ENCODE measurements at places on chromosomes 3 and 15.

DNA sequence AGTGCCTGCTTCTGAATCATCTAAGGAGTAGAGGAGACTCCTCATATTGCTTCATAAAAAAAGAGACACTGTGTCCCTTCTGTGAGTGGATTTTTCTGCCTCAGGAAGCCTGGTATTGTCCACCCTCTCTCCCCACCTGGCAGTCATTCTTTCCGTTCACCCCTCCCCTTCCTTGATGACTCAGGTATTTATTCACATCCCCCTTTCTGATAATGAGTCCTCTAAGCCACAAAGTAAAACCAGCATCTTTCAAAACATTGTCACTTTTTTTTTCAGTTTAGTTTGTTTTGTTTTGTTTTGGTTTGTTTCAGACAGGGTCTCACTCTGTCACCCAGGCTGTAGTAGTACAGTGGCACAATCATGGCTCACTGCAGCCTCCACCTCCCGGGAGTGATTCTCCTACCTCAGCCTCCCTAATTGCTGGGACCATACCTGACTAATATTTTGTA lies 65.2 kb upstream of the UBE2E1 start:
- H3K27me3 ChIP-seq, result no peaks in the 10 kb centered on the region
- H3K4me1 ChIP-seq, result peaks cover 22% of the 10 kb centered on the region
- H3K36me3 ChIP-seq, result no peaks in the 10 kb centered on the region
- H3K27ac ChIP-seq, result peak overlapping the region; percentile 71
- no peak overlapping the region for H3K4me3 ChIP-seq

- no peaks in the 10 kb centered on the region for H3K27me3 ChIP-seq
- DNase-seq, result no peak
- H3K4me3 ChIP-seq, result peak overlapping the region; percentile 25
- no peaks in the 10 kb centered on the region for H3K36me3 ChIP-seq
- H3K27ac ChIP-seq, result peak overlapping the region; percentile 86
Measured at GRCh38 chr15:58951388-58952007, 18.0 kb upstream of the SLTM start.

GRCh38 chr15:97171556-97171955 lies 788.9 kb upstream of the ARRDC4 start:
- H3K27ac ChIP-seq, result no peak overlapping the region
- no peaks in the 10 kb centered on the region for H3K4me1 ChIP-seq
- no peak overlapping the region for H3K4me3 ChIP-seq

GRCh38 chr3:51123531-51123930 lies 261.6 kb upstream of the MANF start:
- H3K36me3 ChIP-seq, result no peaks in the 10 kb centered on the region
- no peaks in the 10 kb centered on the region for H3K4me1 ChIP-seq
- no peak for DNase-seq
- no peak overlapping the region for H3K27ac ChIP-seq

DNA sequence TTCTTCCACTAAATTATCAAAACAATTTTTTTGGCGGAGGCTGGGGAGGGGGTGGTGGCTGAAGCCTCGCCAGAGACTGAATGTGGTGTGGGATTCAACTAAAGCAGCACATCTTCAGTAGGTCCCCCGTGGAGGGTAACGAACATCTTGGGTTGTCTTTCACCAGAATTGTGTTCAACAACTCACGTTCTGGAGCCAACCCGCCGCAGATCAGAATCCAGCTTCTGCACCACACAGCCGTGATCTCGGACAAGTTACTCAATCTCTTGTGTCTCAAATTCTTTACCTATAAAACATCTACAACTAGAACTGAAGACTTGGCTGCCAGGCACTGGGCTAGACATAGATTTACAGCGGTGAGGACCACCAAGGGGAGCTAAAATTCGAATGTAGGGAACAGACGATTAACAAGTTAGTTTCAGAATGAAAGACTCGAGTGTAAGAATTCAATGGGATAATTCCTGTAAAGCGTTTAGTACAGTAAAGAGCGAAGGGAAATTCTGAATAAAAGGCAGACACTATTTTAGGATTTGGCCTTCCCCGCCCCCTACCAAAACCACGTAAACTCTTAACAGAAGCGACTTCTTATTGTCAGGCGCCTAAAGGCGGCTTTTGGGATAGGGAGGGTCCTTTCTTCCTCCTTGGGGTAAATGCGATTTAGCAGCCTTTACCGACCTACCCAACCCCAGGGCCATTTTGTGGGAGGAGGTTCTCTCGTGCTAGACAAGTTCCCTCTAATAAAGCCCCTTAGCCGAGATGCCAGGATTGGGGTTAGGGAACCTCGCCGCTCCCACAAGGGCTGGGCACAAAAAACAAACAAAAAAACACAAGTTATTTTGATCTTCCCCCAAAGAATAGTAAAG lies 697 bp upstream of the RAB5A start:
- H3K36me3 ChIP-seq, result no peaks in the 10 kb centered on the region
- H3K27me3 ChIP-seq, result no peaks in the 10 kb centered on the region
- peaks cover 4% of the 10 kb centered on the region for H3K4me1 ChIP-seq
- no peak for DNase-seq

DNA sequence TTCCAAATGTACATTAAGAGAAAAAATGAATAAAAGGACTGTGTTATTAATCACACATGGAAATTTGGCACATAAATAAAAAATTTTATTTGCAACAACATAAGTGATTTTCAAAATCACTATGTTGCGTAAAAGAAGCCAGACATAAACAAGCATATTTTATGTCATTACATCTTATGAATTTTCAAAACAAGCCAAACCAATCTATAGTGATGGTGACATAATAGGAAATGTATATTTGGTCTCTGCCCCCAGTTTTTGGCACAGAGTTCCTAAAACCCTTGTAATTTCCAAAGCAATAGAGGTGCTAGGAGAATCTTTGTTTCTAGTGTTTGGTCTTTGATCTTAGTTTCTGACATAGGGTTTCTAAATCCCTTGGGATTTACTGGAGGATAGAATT lies 543.3 kb downstream of the ZBBX start:
- no peaks in the 10 kb centered on the region for H3K36me3 ChIP-seq
- H3K4me3 ChIP-seq, result no peak overlapping the region
- no peak for DNase-seq

DNA sequence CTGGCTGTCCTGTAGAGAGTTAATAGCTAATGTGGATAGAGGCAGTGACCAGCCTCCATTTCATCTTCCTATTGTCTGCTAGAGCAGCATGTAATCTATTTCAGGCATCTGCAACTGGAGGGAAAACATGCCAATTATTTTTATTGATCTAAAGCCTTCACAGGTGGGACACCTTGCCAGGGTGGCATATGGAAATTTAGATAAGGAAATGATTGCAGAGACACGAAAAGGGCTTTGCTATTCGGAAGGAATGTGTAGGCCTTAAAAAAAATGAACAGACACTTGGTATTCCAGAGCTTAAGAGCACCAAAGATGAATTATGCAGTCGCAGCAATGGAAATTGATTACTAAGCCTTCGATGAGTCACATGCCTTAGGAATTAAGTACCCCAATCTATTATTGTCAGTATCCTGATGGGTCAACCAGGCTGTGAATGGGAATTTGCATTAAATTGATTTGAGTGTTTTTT lies 454.7 kb downstream of the SQOR start:
- no peak overlapping the region for H3K4me3 ChIP-seq
- no peaks in the 10 kb centered on the region for H3K4me1 ChIP-seq
- no peaks in the 10 kb centered on the region for H3K27me3 ChIP-seq
- H3K36me3 ChIP-seq, result no peaks in the 10 kb centered on the region
- no peak overlapping the region for H3K27ac ChIP-seq

GRCh38 chr15:38129531-38130204 lies 123.0 kb upstream of the SPRED1 start:
- no peaks in the 10 kb centered on the region for H3K36me3 ChIP-seq
- peak overlapping the region; percentile 91 for H3K27ac ChIP-seq
- DNase-seq, result peak; percentile 18
- peaks cover 30% of the 10 kb centered on the region for H3K4me1 ChIP-seq

GRCh38 chr3:42822828-42823227 lies 13.6 kb downstream of the ACKR2 start:
- H3K4me3 ChIP-seq, result no peak overlapping the region
- peak overlapping the region; percentile 66 for H3K27ac ChIP-seq
- peaks cover 21% of the 10 kb centered on the region for H3K4me1 ChIP-seq

GRCh38 chr3:100697172-100697571 lies 12.1 kb upstream of the TFG start:
- no peak overlapping the region for H3K27ac ChIP-seq
- no peaks in the 10 kb centered on the region for H3K27me3 ChIP-seq
- no peaks in the 10 kb centered on the region for H3K36me3 ChIP-seq
- no peaks in the 10 kb centered on the region for H3K4me1 ChIP-seq
- no peak overlapping the region for H3K4me3 ChIP-seq

GRCh38 chr3:29718661-29719065 lies 437.8 kb downstream of the RBMS3 start:
- DNase-seq, result no peak
- no peaks in the 10 kb centered on the region for H3K4me1 ChIP-seq
- H3K27ac ChIP-seq, result no peak overlapping the region
- no peaks in the 10 kb centered on the region for H3K27me3 ChIP-seq
- H3K4me3 ChIP-seq, result no peak overlapping the region

- H3K27me3 ChIP-seq, result peaks cover 6% of the 10 kb centered on the region
- H3K27ac ChIP-seq, result no peak overlapping the region
- H3K4me3 ChIP-seq, result no peak overlapping the region
- DNase-seq, result no peak
Measured at GRCh38 chr15:87739866-87740265, 516.7 kb downstream of the NTRK3 start.

DNA sequence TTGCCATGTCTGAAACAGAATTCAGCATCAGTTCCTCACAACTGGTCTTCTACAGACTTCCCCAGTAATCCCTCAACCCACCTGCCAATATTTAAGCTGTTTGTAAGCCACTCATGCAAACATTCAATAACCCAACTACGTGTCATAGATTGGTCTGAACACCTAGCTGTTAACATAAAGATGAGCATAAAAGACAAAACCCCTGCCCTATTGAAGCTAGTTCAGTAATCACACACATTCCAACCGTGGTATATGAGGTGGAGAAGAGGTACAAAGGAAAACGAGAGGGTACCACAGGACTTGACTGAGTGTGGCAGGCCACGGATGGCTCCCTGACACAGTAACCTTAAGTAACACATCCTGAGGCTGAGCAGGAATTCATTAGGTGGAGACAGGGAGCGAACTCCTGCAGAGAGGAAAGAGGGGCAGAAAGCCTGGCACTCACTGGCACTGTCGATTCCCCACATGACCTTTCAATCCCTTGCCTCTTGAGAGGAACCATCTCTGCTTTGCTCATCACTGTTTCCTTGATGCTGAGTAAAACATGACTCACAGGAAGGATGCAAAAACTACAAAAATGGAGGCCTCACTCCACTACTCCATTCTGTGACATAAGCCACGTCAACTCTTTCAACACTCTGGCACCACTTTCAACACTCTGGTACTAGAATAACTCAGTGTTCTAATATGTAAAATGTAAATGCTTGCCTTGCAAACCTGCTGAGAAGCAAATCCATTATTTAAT lies 31.3 kb downstream of the RPN1 start:
- H3K27me3 ChIP-seq, result no peaks in the 10 kb centered on the region
- no peak overlapping the region for H3K4me3 ChIP-seq
- H3K36me3 ChIP-seq, result peaks cover 19% of the 10 kb centered on the region
- DNase-seq, result no peak
- H3K27ac ChIP-seq, result no peak overlapping the region
- peaks cover 40% of the 10 kb centered on the region for H3K4me1 ChIP-seq

GRCh38 chr3:100825574-100825973 lies 116.3 kb downstream of the TFG start:
- H3K27ac ChIP-seq, result no peak overlapping the region
- H3K4me3 ChIP-seq, result no peak overlapping the region
- H3K27me3 ChIP-seq, result no peaks in the 10 kb centered on the region
- H3K4me1 ChIP-seq, result no peaks in the 10 kb centered on the region

GRCh38 chr3:148318240-148318639 lies 379.5 kb upstream of the AGTR1 start:
- H3K27me3 ChIP-seq, result no peaks in the 10 kb centered on the region
- no peaks in the 10 kb centered on the region for H3K4me1 ChIP-seq
- H3K36me3 ChIP-seq, result no peaks in the 10 kb centered on the region
- H3K4me3 ChIP-seq, result no peak overlapping the region
- no peak overlapping the region for H3K27ac ChIP-seq
- DNase-seq, result no peak

- H3K4me1 ChIP-seq, result no peaks in the 10 kb centered on the region
- H3K36me3 ChIP-seq, result peaks cover 32% of the 10 kb centered on the region
- H3K27ac ChIP-seq, result no peak overlapping the region
- no peaks in the 10 kb centered on the region for H3K27me3 ChIP-seq
Measured at GRCh38 chr15:80118956-80119355, 33.8 kb upstream of the FAH start.

- no peak for DNase-seq
- no peaks in the 10 kb centered on the region for H3K36me3 ChIP-seq
- H3K4me3 ChIP-seq, result no peak overlapping the region
- H3K4me1 ChIP-seq, result no peaks in the 10 kb centered on the region
- H3K27ac ChIP-seq, result no peak overlapping the region
Measured at GRCh38 chr3:161203485-161204098, 17.5 kb upstream of the NMD3 start.

DNA sequence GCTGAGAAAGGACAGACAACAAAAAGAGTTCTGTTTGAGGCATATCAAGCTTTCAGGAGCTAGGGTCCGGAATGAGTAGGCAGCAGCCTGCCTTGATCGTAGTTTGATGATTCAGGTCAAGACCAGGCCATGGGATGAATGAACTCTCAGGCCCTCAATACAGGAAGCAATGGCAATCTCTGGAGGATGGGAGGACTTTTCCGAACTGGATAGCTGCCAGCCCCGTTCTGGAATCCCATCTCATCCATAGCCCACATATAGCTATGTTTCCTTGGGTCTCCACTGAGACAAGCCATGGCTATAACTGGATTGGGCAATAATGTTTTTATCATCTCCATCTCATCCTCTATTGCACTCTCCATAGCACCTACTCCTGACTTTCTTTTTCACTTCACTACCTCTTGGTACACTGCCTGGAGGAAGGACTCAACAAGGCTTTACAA lies 12.8 kb downstream of the AHSG start:
- H3K27ac ChIP-seq, result no peak overlapping the region
- H3K4me3 ChIP-seq, result no peak overlapping the region
- H3K27me3 ChIP-seq, result peaks cover 9% of the 10 kb centered on the region
- DNase-seq, result no peak

DNA sequence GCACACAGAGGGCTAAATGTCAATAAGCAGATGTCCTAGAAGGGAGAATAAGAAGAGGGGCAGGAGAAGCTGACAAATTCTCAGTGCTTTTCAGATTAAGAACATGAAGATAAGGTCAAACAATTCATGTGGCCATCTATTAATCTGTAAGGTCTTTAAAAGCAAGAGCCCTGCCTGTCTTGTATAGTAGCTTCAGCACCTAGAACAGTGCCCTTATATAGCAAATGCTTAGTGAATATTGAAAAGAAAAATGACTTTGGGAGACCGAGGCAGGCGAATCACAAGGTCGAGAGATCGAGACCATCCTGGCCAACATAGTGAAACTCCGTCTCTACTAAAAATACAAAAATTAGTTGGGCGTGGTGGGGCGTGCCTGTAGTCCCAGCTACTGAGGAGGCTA lies 18.1 kb downstream of the SNTN start:
- no peaks in the 10 kb centered on the region for H3K27me3 ChIP-seq
- DNase-seq, result no peak
- no peak overlapping the region for H3K4me3 ChIP-seq
- peaks cover 21% of the 10 kb centered on the region for H3K4me1 ChIP-seq

- H3K27me3 ChIP-seq, result no peaks in the 10 kb centered on the region
- H3K4me1 ChIP-seq, result peaks cover 8% of the 10 kb centered on the region
- no peak overlapping the region for H3K4me3 ChIP-seq
- no peak for DNase-seq
Measured at GRCh38 chr3:35936571-35936970, 297.2 kb downstream of the ARPP21 start.

- H3K4me1 ChIP-seq, result peaks cover 7% of the 10 kb centered on the region
Measured at GRCh38 chr15:39362821-39363561, 217.9 kb upstream of the THBS1 start.

Measured in esophagus squamous epithelium (tissue), 5 donors.